ENCODE measurements at places on chromosomes 3 and 15. TPM values are rescaled to one million over a fixed set of nuclear protein-coding genes. Genes with fewer than 3 reads are reported as not detected.

TRIM42 gene
- not detected for total RNA-seq

CCR3 gene
- total RNA-seq: not detected

SAMMSON gene
- not detected for total RNA-seq

SLC22A14 gene
- not detected for total RNA-seq

RAB6B gene
- total RNA-seq: 0.81 TPM

All from cardiac atrium fibroblast (primary cell).